ENCODE measurements at places on chromosomes 1 and 21. TPM values are rescaled to one million over a fixed set of nuclear protein-coding genes. Genes with fewer than 3 reads are reported as not detected.

BMP8B gene
- 4.3 TPM for total RNA-seq

SMIM12 gene
- total RNA-seq: 54.0 TPM

CELSR2 gene
- total RNA-seq: 4.6 TPM

SH2D5 gene
- total RNA-seq: 16.8 TPM

SYNJ1 gene
- total RNA-seq: 2.4 TPM

AADACL4 gene
- total RNA-seq: not detected

TMEM82 gene
- not detected for total RNA-seq
